ENCODE measurements at places on chromosomes 2 and 18.

DNA sequence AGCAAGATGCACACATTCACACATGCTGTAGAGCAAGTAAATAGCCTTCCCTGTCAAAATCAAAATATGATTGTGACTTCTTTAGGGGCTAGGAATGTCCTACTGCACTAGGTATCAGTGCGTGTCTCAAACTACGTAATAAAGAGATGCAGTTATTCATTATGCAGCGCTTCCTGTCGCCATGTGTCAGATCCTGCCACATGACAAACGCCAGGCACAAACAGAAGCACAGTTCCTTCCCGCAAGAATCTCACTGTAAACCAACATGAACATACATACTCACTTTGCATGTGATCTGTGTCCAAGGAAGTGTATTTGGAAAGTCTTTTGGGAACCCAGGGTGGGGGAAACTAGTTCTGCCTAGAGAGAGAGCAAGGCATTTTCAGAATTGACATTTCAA is 599.9 kb downstream of the RNF144A start:
- no peak for DNase-seq

GRCh38 chr18:9709304-9709877 is 1.3 kb downstream of the RAB31 start:
- no peak for DNase-seq

DNA sequence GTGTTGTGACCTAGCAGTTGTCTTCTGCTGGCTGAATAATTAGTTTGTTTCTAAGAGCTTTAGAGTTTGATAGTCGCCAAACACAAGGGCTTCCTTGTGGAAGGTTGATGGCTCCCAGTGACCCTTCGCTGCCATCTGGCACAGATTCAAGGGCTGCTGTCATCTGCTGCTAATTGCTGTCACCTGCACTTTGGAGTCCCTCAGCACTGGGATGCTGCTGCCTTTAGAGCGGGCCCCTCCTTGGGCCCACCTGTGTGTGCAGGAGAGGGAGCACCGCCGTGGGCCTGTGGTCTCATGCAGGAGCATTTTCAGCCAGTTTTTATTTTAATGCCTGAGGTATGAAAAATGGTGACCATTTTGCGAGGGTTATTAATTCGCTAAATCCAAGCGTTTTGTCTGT is 154.0 kb upstream of the NFATC1 start:
- no peak for DNase-seq

DNA sequence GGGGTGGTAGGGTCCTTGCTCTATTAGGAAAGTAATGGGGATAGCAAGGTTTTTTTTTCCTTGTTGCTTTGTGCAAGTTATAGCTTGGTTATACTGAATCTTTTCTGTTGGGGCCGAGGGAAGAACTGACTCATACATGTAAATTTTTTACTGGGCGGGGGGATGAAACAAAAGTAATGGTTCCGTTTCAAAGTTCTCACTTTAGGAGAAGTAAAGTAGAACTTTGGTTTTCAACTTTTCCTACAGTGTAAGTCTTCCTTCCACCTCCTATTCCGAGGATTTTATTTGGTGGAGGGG is 1.1 kb downstream of the AFTPH start:
- no peak for DNase-seq

DNA sequence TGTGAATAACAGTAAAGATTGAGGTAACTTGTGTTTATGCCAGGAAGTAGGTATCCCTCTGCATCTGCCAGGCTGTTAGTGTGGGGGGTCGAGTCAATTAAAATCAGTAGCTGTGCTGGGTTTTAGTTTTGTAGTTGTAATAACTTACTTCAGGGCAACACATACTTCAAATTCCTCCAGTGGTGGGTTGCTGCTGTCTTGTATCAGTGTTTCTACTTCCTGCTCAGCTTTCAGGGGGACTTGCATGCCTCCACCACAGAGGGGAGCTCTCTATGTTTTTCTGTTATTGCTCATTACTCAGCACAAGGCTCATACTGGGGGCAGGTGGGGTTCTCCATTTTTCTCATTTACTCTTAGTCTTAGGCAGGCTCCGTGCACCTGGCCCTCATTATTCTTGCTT is 136.8 kb downstream of the CAPN13 start:
- DNase-seq = no peak

DNA sequence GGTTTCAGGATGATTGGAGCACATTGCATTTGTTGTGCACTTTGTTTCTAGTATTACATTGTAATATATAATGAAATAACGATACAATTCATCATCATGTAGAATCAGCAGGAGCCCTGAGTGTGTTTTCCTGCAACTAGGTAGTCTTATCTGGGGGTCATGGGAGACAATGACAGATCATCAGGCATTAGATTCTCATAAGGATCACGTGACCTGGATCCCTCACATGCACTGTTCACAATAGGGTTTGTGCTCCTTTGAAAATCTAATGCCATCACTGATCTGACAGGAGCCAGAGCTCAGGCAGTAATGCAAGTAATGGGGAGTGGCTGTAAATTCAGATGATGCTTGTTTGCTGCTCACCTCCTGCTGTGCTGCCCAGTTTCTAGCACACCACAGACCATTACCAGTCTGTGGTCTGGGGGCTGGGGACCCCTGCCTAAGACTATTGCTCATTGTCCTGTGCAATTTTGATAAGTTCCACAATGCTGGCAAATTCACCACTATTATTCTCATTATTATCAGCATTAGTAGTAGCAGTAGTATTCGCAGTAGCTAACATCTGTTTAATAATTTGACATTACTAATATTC is 428.7 kb upstream of the TNP1 start:
- no peak for DNase-seq

DNA sequence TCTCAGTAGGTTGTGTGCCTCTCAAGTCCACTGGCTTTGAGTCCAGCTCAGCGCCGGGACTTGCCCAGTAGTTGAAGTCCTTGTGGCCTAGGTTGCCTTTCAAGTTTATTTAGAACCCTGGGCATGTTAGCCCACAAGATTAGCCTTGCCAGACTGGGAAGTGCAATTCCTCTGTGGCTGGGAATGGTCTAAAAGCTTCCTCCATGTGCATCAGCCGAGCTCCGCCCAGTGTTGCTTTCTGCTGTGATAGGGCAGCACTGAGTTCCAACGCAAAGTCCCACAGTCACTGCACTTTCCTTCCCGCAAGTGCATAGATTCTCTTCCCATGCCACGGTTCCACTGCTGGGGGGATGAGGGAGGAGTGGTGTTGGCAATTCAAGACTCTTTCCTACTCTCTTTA is 308.9 kb upstream of the THUMPD2 start:
- DNase-seq = no peak

DNA sequence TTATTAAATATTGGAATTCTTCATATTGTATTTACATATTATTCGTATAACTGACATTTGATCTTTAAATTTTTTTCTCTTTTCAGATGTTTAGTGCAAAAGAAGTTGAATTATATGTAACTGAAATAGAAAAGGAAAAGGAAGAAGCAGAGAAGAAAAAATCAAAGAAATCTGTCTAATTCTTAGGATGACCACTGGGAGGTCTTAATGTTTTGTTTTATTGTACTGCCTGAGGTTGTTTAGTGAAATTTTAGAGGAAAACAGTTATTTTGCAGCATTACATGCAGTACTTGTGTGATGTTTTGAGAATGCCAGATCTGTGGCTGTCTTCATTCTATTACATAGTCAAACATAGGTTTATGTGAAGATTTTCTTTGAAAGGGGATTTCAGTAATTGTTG is 34.0 kb upstream of the TAF4B start:
- DNase-seq = no peak
